Foreskin fibroblast (primary cell): ENCODE measurements at places on chromosomes 1 and 21.

DNA sequence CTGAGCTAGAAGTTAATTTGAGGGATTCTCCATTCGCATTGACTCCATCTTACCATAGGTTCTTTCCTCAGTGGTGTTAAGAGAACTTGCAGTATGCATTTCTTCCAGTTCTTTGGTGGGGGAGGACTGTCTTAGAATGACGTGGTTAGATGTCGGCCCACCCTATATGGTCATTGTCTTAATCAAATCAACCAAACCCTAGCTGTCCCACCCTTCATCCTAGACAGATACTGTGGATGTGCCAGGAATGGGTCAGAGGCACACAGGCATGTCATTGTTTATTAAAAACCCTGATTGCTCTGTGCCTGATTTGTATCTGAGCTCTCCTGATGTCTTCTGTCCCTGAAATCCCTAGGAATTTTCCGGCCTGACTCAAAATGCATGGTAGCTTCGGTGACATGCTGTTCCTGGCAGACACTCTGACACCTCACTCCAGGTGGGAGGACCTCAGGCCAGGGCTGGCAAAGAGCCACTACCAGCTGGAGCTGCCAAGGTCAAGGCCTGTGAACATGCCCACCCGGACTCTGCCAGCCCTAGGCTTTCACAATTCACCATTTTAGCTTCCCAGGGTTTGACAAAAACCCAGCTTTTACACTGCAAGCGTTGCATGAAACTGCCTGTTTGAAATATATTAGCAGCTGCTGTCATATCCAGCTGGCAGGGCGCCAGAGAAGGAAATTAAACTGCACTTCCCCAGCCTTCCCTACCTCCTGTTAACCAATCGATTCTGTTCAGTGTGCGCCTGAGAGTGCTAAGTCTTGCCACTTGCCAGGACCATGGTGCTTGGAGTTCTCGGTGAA is 134.0 kb downstream of the FAM78B start:
- no peak for DNase-seq

DNA sequence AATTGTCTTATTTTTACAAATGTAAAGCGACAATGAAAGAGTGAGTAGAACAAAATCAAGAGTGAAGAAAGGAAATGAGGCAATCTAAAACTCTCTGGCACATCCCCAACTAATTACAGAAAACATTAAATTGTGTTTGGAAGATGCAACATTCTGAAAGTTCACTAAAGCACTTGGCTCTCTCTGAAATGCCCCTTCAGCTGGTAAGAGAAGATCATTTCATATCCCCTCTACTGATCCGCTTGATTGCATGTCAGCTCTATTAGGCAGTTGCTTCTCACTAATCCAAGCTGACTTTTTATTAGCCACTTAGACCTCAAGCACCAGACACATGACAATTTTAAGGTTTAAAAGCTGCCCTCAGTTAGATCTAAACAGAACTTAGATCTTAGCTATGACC is 262.8 kb upstream of the PRMT6 start:
- DNase-seq = no peak

- peak; percentile 99 for DNase-seq
Observed at GRCh38 chr21:14382835-14383595, at the start of gene HSPA13. Gene HSPA13 (minus strand): TSS chr21:14383146. CDS start chr21:14383119, 27 bp downstream.

DNA sequence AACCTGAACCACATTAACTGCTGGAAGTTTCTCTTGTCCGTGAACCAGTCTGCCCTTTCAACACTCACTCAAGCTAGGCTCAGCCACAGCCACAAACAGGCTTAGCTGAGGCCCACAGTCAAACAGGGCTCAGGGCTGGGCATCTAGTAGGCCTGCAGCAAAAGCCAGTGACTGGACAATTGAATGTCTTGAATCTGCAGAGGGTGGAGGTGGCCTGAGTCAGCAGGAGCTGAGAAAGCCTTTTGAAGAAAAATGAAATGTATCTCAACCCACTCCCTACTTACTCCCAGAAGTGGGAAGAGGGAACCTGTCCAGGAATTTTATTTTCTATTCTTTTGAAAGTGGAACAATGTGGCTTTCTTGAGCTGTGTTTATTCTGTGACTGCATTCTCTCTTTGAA is 95.4 kb downstream of the PTPRU start:
- DNase-seq = no peak
